ENCODE measurements at places on chromosomes 5 and 9.

- no peak for DNase-seq
These were observed 21.7 kb upstream of the FAT2 start for GRCh38 chr5:151612689-151613427.

DNA sequence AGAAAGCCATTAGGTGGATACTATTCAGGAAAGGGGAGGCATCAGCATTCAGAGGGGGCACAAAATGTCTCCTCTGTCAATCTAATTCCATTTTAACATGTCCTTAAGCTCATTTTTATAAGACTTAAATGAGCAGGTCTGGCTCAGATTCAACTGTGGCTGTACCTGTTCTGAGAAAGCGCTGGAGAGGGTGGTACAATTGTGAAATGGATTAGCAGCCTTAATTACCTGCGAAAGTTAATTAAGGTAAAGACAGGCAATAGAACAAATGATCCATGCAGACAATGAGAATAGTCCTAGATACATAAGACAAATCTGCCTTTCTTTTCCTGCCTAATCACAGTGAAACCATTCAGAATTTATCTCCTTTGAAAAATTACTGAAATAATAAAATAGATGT is 96.2 kb downstream of the TAF11L14 start:
- DNase-seq: no peak

- DNase-seq: no peak
These were observed 267.9 kb downstream of the COX7C start for GRCh38 chr5:86885489-86886230.

GRCh38 chr9:131258698-131259431 is 17.4 kb downstream of the FAM78A start:
- peak; percentile 60 for DNase-seq

GRCh38 chr9:133141833-133142595 is 21.0 kb upstream of the RALGDS start:
- DNase-seq: no peak
